Right ventricle myocardium inferior (tissue), 1 donor: ENCODE measurements at places on chromosomes 4 and X.

DNA sequence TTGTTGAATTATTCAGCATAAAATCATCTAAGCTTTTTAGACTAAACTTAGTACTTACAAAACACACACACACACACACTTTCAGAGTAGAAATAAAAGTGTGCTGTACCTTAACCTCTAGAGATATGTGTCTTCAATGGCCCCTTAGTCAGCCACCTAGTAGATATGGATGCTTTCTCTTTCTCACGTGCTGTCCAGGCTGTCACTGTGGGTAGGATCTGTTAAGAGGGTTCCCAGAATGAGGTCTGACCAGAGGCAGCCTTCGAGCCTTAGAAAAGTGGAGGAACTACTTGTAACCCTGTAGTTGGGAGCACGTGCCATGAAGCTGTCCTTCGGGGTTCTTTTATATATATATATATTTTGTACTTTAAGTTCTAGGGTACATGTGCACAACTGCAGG, 117.9 kb downstream of the COL4A5 start:
- DNase-seq = no peak

DNA sequence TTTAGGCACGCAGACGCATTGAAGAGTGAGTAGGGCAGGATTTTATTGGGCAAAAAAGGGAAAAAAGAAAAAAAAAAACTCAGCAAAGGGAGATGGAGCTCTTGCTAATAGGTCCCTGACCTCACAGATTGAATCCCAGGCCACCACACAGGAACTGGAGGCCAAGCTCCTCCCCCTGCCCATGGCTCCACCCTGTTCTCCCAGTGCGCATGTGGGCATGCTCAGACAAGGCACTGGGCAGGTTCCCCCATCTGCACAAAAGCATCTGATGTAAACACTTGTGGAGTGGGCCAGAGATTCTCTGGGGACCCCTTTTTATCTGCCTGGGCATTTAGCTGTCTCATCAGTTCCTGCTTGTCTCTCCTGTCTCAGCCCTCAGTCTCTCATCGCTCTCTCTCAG, 9.5 kb downstream of the FRMD7 start:
- no peak for DNase-seq

DNA sequence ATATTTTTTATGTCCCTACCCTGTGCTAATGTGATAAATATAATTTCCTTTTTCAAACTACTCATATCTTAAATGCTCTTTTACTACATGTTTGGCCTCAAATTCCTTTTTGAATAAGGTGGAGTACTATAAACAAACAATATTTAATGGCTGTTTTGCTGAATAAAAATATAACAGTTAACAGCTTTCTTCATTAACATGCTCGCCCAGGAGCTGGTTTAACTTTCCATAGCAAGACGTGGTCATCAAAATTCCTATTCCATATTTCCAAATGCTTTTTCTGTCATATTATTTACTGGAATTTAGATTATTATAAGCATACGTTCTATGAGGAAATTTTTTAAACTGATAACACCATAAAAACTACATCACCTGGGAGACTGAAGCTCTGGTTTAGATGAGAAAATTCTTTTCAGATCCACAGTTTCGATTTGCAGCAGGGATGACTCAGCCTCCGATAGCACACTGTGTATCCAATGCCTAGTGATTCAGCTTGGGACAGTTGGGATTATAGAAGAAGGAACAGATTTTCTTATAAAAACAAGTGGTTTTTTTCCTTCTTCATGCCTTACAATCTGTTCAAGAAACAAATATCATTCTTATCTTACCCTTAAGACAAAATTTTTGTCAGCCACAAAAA, 129.1 kb downstream of the FBXO8 start:
- DNase-seq = no peak

GRCh38 chrX:130834149-130834548, 68.9 kb downstream of the ENOX2 start:
- no peak for DNase-seq
